ENCODE measurements at places on chromosomes 2 and 18.

DNA sequence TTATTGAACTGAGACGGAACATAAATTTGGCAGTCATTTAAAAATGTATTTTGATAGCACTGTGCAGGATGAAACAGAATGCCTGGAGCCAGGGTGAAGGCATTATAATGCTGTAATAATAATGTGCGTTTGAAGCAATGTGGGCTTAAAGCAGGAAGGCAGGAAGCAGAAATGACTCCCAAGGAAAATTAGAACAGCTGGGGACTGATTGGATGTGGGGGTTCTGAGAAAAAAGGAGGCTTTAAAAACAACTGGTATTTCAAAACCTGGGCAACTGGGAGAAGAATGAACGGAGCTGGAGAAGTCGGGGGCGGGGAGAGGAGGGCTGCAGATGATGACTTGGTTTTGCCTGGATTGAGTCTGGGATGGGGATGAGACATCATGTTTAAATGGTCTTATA, 12.6 kb downstream of the FAM124B start:
- no peak for DNase-seq

- DNase-seq = peak; percentile 46
Measured at GRCh38 chr2:185990861-185991525, 252.4 kb downstream of the FSIP2 start.

GRCh38 chr18:10928011-10928771, 221.2 kb downstream of the PIEZO2 start:
- DNase-seq = peak; percentile 30

GRCh38 chr2:149330127-149331022, at the start of gene LYPD6:
TSS of gene LYPD6 (plus strand) at chr2:149330587. CDS start at chr2:149437709, 107,122 bp downstream.
- DNase-seq = peak; percentile 81

All from fibroblast of skin of right biceps (primary cell).